ENCODE measurements at places on chromosomes 3 and 15.
A peak's percentile ranks its signal among the peaks of the same experiment; 100 is the strongest.

DNA sequence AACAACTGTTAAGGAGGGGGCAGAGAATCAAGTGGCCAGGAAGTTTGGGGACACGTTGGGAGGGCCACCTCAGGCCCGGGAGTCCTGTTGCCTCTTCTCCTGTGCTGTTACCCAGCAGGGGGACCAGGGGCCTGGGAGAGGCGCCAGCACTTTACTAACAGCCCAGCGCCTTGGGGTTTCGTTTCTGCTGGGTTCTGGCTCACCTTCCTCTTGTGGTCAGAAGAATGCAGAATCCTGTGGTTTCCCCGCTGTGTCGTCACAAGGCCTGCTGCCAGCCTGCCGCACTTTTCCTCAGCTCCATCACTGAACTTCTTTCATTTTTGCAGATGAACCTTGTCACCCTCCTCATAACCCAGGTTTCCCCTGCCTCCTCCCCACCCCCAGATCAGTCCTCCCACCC lies 67.7 kb downstream of the SLC30A4 start:
- DNase-seq = peak; percentile 46

- no peak for DNase-seq
Observed at GRCh38 chr3:32177702-32178198, 60.7 kb upstream of the CMTM8 start.

GRCh38 chr3:8574040-8574669 lies 70.4 kb downstream of the SSUH2 start:
- no peak for DNase-seq

DNA sequence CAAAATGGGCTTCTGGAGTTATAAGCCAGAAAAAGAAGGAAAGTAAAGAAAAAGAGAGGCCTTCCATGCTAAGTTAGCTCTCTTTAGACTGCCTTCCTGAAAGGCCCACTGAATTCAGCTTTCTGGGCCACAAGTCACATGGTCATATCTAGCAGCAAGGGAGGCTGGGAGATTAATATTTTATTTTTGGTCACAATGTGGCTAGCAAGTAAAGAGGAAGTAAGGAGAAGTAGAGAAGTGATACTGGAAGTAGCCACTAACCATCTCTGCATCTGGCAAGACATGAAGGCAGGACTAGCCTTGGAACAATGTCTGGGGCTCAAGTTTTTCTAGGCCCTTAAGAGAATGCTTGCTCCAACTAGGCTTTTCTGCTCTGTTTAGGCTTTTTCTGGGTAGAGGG lies 81.8 kb upstream of the UBE2E1 start:
- DNase-seq = no peak

- DNase-seq = no peak
Observed at GRCh38 chr3:22582266-22582665, 620.9 kb upstream of the UBE2E2 start.

DNA sequence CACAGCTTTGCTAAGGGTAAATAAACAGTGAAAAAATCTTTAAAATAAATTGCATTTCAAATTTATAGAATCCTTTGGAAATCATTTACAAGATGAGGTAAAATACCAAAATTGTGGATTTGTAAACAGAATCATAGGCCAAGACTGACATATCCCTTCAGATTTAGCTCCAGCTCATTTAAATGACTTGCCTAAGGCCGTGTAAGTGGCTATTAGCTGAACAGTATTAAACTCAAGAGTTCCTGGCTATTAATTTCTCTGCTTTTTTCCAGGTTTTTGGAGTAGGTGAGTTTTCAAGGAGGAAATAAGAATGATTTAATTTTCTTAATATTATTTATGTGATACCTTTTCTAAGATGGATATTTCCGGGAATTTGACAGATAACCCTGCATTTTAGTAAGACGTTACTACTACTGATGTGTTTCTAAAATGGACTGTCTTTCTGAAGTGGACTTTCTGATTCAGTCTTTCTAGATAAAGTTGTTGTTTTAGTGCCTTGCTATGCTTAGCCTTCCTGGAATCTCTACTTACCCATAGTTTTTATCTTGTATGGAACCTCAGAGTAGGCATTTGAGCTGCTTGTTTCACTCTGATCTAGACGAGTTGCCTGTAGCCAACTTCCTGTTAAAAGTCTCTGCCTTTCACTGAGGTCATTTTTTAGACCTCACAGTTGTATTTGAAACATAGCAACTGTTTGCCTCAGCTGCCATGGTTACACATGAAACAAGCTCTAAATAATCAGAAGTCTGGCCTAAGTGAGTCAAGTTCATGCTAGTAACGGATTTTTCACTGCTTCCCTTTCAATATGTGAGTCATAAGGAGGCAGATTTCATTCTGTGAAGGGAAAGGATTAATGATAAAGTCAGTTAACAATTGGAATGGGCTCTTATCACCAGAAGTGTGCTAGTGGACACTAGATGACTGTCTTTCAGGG lies 127.0 kb downstream of the KLHL25 start:
- no peak for DNase-seq

- peak; percentile 32 for DNase-seq
Observed at GRCh38 chr15:90184786-90185704, 16.1 kb upstream of the SEMA4B start.
